ENCODE measurements at places on chromosomes 5 and 9.

GRCh38 chr5:150616024-150616470 lies 24.4 kb upstream of the SYNPO start:
- no peak for DNase-seq

DNA sequence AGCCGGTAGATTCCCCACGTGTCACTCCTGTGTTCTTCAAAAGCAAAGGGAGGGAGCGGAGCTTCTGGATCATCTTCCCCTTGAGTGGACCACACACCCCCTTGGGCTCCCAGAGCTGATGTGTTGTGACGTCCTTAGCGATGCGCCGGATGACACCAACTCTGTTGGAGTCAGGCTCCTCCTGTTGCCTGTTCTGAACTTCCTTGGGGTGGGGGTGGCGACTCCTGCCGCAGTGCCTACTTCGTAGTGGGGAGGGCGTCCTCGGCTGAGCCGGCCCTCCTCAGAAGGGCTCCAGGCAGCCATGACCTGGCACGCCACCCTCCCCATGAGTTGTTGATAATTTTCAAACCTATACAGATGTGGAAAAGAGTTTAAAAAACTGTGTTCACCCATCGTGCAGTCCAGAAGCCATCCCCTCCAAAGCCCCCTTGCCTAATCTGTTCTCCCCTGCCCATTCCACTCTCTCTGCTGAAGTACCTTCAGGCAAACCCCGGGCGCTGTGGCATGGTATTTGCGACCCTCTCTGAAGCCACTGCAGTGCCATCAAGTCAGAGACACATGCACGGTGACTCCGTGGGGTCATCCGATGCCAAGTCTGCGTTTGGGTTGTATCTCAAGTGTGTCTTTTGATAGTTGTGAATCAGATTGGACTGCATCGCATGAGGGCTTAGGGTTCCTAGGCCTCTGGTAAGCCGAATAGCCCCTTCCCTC lies 16.7 kb downstream of the EXOC3 start:
- DNase-seq: no peak

- DNase-seq: no peak
Observed at GRCh38 chr5:173498286-173498685, 118.2 kb downstream of the BOD1 start.

DNA sequence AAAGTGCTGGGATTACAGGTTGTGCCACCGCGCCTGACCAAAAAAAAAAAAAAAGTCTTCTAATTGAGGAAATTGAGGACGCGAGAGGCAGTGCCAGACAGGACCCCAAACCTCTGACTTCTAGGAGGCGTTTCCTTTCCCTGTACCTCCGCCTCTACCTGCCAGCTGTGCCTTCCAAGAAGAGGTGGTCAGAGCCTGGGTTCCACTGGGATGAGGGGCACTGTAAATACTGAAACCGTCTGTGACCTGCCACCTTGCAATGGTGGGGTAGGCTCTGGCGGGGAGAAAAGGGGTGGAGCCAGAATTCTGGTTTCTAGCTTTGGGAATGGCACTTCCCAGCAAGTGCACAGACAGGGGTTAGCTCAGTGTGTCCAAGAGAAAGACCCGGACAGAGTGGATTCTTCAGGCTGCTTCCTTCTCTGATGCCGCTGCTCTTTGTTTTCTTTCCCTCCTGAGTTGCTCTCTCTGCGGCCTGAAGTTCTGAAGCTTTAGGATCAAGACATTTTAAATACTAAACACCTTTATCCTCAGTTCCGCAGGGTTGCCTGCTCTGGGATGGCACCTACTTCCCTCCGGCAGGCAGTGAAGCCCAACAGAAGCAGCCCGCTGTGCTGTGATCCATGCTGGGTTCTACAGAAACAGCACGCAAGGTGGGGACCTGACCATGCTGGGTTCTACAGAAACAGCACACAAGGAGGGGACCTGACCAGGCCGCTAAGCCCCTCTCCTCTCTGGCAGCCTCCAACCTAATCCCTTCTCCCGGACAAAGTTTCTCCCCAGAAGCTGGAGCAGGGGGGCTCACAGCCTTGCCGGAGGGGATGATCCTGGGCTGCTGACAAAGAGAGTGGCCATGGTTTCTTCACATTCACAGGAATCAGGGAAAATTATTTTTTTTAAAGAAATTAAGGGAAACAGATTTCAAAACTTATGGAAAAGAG lies 65.2 kb downstream of the OTULIN start:
- no peak for DNase-seq

- DNase-seq: no peak
Observed at GRCh38 chr9:116671605-116672004, 15.5 kb upstream of the TRIM32 start.

GRCh38 chr9:137956688-137957385 lies 79.3 kb downstream of the CACNA1B start:
- no peak for DNase-seq

All from SHP77 (cell line).